ENCODE measurements at places on chromosomes 7 and 10.

- DNase-seq = peak; percentile 43
Measured at GRCh38 chr7:23467806-23468525, 2.3 kb downstream of the IGF2BP3 start.

GRCh38 chr10:120459185-120459584, 2.2 kb downstream of the PLPP4 start:
- DNase-seq = no peak

DNA sequence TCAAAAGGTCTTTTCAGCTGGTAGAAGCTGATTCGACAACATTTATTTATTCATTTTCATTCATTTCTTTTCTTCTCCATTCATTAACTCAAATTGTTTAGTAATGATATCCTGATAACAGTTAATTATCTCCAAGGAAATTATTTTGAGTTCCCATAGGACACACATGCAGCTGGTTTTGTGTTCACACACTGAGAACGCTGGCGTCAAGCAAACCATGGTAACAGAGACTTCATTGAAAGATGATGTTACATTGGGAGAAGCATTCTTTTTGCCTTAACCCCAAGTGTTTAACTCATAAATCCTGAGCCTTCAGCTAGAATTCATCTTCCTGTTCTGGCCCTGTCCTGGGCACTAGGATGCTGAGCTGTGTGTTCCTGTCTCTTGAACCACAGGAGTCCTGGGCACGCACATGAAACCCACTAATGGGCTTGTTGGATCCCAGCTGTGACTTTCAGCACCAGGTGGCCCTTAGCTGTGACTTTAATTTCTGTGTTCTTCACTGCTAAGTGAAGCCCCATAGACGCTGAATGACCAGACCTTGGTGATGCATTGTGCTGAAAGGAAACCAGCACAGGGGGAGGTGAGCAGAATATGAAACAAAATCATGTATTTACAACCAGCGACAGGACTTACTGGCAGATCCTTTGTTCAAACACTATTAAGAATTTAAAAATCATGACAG, 121.5 kb upstream of the PRSS58 start:
- DNase-seq = no peak

- no peak for DNase-seq
Measured at GRCh38 chr7:152710153-152710442, 34.2 kb upstream of the XRCC2 start.

GRCh38 chr10:126838316-126838715, 66.9 kb upstream of the DOCK1 start:
- DNase-seq = no peak

GRCh38 chr10:6916601-6917000, 336.5 kb upstream of the PRKCQ start:
- DNase-seq = no peak

DNA sequence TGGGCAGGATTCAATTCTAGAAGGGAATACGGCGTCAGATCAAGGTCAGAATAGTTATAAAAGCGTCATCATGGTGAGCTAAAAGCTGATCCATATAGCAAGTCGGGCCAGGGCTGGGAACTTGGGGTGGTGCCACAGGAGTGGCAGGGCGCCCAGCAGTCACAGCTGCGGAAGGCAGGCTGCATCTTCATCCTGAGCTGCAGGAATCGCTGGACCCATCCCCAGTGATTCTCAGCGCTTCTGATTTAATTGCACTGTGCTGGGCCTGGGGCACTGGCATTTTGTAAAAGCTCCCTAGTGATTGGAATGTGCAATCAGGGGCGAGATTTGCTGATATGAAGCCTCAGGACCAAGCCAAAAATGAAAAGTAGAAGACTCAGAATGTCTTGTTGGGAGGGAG, 135.3 kb downstream of the CTTNBP2 start:
- DNase-seq = no peak

All from CD8-positive, alpha-beta memory T cell (primary cell).